ENCODE measurements at places on chromosomes 2 and 18. TPM values are rescaled to one million over a fixed set of nuclear protein-coding genes. Genes with fewer than 3 reads are reported as not detected.

The LCT gene
- total RNA-seq, result not detected

The IL1RL2 gene
- total RNA-seq, result 3.1 TPM

The C2orf78 gene
- not detected for total RNA-seq

The CHRNA1 gene
- total RNA-seq, result not detected

The MAIP1 gene
- total RNA-seq, result 21.9 TPM

The KCNG3 gene
- total RNA-seq, result under 0.01 TPM

The HOXD13 gene
- not detected for total RNA-seq

The ASAP2 gene
- 25.6 TPM for total RNA-seq

The B3GNT7 gene
- total RNA-seq, result 1.3 TPM

The CFAP53 gene
- 0.68 TPM for total RNA-seq

The CDK15 gene
- total RNA-seq, result not detected

The MALL gene
- 38.3 TPM for total RNA-seq

The CFAP221 gene
- not detected for total RNA-seq
